ENCODE measurements at places on chromosomes 12 and 14.

DNA sequence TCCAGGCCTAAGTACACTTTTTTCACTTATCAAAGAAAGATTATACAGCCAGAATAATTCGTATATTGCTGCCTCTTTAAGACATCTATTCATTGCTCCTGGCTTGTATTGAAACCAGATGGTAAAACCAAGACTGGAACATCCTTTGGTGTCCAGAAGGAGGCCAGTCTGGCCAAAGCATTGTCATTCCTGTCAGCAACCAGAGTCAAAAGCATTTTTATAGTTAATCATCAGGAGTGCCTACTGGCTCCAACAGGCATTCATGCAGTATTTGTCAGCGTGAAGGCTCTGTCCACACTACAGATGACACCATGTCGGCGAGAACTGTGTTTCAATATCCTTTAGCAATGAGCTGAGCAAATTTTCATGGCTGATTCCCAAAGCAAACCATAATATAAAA is 118.0 kb upstream of the G2E3 start:
- H3K36me3 ChIP-seq: no peaks in the 10 kb centered on the region
- H3K4me3 ChIP-seq: no peak overlapping the region
- DNase-seq: no peak

- no peak for DNase-seq
- no peaks in the 10 kb centered on the region for H3K36me3 ChIP-seq
- no peak overlapping the region for H3K4me3 ChIP-seq
- H3K27me3 ChIP-seq: no peaks in the 10 kb centered on the region
Observed at GRCh38 chr14:75610834-75611233, 32.4 kb downstream of the FLVCR2 start.

GRCh38 chr12:46904406-46905238 is 78.8 kb upstream of the SLC38A4 start:
- H3K4me1 ChIP-seq: no peaks in the 10 kb centered on the region
- H3K36me3 ChIP-seq: no peaks in the 10 kb centered on the region
- H3K27ac ChIP-seq: no peak overlapping the region
- H3K27me3 ChIP-seq: no peaks in the 10 kb centered on the region
- H3K4me3 ChIP-seq: no peak overlapping the region

DNA sequence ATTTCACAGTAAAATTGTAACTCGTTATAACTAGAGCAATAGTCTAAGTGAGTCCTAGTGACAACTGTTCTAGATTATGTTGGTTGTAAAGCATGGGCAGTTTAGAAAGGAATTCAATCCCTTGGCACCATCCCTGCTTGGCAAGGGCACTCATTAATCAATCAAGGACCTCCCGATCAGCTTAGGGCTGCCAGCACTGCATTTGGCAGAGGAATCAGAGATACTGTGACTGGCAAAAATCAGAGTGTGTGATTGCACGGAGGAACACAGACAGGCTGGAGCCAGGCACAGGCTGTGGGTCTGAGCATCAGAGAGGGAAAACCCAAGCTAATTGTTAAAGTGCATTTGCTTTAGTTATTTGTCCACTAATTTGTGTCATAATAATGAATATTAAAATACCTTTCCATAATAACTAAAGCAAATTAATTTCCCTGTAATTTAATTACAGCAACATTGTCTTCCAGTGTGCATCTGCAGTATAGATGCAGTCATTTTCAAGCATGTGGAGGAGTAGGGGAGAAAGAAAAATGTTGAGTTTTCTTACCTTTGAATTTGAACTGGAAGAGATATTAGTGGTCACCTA is 3.2 kb upstream of the EGLN3 start:
- no peak overlapping the region for H3K27ac ChIP-seq
- H3K36me3 ChIP-seq: no peaks in the 10 kb centered on the region
- H3K27me3 ChIP-seq: peaks cover 13% of the 10 kb centered on the region
- no peak for DNase-seq
- no peaks in the 10 kb centered on the region for H3K4me1 ChIP-seq
- H3K4me3 ChIP-seq: no peak overlapping the region

DNA sequence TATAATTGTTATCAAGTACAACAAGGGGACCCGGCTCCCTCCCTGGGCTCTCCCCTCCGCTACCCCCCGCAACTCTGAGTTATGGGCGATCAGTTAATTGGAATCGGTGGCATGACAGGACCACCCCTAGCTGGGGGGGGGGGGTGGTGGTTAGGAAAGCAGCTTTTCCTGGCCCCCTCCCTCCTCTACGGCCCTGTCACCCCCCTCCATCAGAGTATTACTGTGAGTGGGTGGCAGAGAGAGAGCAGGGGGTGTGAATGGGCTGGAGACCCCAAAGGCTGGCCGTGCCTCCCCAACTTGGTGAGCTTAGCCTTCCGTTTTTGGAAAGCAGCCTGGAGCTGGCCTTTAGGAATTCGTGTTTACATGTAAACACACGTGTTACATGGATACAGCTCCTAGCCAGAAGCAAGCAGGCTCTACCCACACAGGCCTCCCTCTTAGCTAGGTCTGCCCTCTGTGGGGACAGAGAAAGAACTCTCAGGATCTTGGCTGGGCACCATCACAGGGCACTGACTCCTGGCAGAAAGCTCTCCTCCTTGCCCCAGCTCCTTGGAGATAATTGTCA is 1.1 kb upstream of the HOXC4 start:
- H3K36me3 ChIP-seq: no peaks in the 10 kb centered on the region
- DNase-seq: no peak
- H3K4me1 ChIP-seq: peaks cover 62% of the 10 kb centered on the region
- no peaks in the 10 kb centered on the region for H3K27me3 ChIP-seq

- H3K27ac ChIP-seq: peak overlapping the region; percentile 44
- H3K36me3 ChIP-seq: no peaks in the 10 kb centered on the region
- peaks cover 7% of the 10 kb centered on the region for H3K4me1 ChIP-seq
- DNase-seq: no peak
- H3K4me3 ChIP-seq: no peak overlapping the region
Observed at GRCh38 chr12:46521145-46521544, 148.6 kb upstream of the SLC38A2 start.

DNA sequence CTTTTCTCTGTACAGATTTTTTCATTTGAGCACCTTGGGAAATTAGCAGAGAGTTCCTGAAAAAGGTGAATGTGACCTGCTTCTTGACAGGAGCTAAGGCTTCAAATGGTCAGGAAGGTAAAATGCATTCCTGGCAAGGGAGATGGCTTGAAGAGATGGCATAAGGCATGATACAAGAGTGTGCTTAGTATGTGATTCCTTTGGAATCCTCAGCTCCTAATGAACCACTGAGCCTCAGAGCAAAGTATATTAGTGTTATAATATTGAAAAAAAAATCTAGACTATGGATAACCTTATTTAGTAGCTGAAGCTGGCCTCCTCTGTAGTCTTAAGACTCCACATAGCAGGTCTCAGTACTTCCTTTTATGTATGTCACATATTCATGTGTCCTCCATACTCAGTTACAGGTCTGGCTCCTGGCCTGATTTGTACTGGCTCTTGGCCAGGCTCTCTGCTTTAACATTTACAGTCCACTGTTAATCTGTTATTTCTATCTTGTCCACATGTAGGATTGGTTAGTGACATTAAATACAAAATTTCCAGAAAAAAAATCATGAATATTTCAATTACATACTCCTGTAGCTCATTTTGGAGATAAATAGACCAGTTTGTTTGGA is 17.9 kb downstream of the TOGARAM1 start:
- no peaks in the 10 kb centered on the region for H3K4me1 ChIP-seq
- H3K4me3 ChIP-seq: no peak overlapping the region
- H3K36me3 ChIP-seq: no peaks in the 10 kb centered on the region
- DNase-seq: no peak
- H3K27me3 ChIP-seq: no peaks in the 10 kb centered on the region

DNA sequence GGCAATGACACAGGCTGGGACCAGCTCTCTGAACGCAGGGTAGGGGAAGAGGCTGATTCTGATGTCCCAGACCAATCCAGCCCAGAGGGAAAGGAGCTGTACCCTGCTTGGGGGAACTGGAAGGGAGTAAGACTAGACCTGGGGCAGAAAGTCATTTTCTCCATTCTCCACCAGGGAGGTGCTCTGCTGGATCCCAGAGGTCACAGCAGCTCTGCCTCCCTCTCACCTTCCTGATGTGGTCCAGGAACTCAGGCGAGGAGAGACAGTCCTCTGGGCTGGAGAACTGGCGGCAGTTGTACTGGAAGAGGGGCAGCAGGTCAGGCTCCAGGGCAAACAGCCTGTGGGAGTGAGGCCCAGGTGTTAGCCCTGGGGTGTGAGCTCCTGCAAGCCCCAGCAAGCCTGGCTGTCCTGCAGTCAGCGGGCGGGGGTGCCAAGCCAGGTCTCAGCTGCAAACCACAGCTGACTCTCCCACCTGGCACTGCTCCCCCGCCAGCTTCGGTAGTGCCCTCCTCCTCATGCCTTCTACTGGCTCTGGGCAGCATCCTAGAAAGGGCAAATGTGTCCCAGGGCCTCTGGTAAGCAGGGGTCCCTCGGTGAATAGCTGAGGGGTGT is 1.9 kb downstream of the NGB start:
- no peak overlapping the region for H3K27ac ChIP-seq
- H3K36me3 ChIP-seq: no peaks in the 10 kb centered on the region
- no peaks in the 10 kb centered on the region for H3K27me3 ChIP-seq
- no peak for DNase-seq
- H3K4me3 ChIP-seq: no peak overlapping the region

- no peak for DNase-seq
- H3K27me3 ChIP-seq: no peaks in the 10 kb centered on the region
- no peaks in the 10 kb centered on the region for H3K36me3 ChIP-seq
Observed at GRCh38 chr12:70448371-70448770, 82.3 kb downstream of the KCNMB4 start.

All from Panc1 (cell line).